ENCODE measurements at places on chromosomes 13 and 19. TPM values are rescaled to one million over a fixed set of nuclear protein-coding genes. Genes with fewer than 3 reads are reported as not detected.

GRCh38 chr13:41709511-41709910 lies 251.4 kb downstream of the VWA8 start:
- no peaks in the 10 kb centered on the region for H3K36me3 ChIP-seq
- DNase-seq, result no peak
- H3K4me1 ChIP-seq, result peaks cover 15% of the 10 kb centered on the region
- no peak overlapping the region for H3K27ac ChIP-seq
- H3K4me3 ChIP-seq, result no peak overlapping the region

DNA sequence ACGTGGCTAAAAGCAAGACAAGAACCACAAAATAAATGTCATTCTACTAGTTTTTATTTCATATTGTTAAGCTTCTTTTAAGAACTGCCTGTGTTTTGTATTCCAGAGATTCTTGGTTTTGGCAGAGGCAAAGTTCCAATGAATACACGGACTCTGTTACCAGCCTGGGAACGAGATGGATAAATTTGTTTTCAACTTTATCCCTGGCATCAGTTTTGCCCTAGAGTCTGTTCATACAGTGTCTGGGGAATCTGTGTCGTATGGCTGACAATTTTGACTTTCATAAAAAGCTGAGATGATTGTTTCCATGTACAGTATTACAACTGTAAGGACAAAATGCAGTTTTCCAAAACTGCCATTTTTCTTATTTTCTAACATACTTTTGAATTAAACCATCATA lies 327.6 kb downstream of the TBC1D4 start:
- no peaks in the 10 kb centered on the region for H3K36me3 ChIP-seq
- no peak overlapping the region for H3K27ac ChIP-seq
- H3K4me1 ChIP-seq, result no peaks in the 10 kb centered on the region
- no peaks in the 10 kb centered on the region for H3K27me3 ChIP-seq

GRCh38 chr19:20162821-20163220 lies 4.2 kb upstream of the ZNF486 start:
- no peak for DNase-seq
- H3K4me1 ChIP-seq, result peaks cover 2% of the 10 kb centered on the region
- no peaks in the 10 kb centered on the region for H3K36me3 ChIP-seq
- no peak overlapping the region for H3K4me3 ChIP-seq

DNA sequence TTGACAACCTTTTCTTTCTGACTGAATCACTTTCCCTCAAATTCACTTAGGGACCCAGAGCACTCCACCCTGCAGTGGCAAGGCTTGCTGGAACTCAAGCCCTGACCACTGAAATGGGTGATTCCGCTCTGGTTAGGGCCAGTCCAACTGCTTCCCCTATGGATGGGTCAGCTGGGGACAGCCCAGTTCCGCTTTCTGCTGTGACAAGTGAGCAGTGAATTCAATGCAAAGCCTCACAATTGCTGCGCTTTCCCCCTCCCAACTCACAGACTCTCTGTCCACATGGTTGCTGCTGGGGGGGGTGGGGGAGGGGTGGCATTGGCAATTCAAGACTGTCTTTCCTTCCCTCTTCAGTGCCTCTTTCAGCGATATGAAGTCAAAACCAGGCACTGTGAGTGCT lies 18.7 kb downstream of the CD70 start:
- H3K27me3 ChIP-seq, result no peaks in the 10 kb centered on the region
- peaks cover 1% of the 10 kb centered on the region for H3K4me1 ChIP-seq
- H3K4me3 ChIP-seq, result no peak overlapping the region
- H3K27ac ChIP-seq, result no peak overlapping the region
- DNase-seq, result peak; percentile 56
- H3K36me3 ChIP-seq, result no peaks in the 10 kb centered on the region

GRCh38 chr19:40803170-40803856 lies 4.3 kb downstream of the EGLN2 start:
- H3K4me1 ChIP-seq, result peaks cover 84% of the 10 kb centered on the region
- no peaks in the 10 kb centered on the region for H3K27me3 ChIP-seq
- peak overlapping the region; percentile 92 for H3K4me3 ChIP-seq
- DNase-seq, result no peak
- H3K27ac ChIP-seq, result peak overlapping the region; percentile 92
- peaks cover 77% of the 10 kb centered on the region for H3K36me3 ChIP-seq

- no peak overlapping the region for H3K4me3 ChIP-seq
- H3K36me3 ChIP-seq, result no peaks in the 10 kb centered on the region
- H3K27me3 ChIP-seq, result no peaks in the 10 kb centered on the region
- DNase-seq, result no peak
Observed at GRCh38 chr13:61084988-61085387, 330.7 kb downstream of the PCDH20 start.

DNA sequence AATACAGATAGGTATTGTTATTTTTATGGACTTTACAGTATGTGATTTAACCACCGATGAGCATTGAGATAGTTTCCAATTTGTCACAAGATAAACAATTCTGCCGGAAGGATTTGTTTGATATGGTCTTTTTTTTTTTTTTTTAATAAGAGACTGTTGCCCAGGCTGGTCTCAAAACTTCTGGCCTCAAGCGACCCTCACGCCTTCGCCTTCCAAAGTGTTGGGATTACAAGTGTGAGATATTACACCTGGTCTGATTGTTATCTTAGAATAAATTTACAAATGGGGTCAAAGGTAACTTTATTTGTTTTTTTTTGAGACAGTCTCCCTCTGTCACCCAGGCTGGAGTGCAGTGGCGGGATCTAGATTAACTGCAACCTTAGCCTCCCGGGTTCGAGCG lies 1.2 kb downstream of the GARRE1 start:
- H3K27ac ChIP-seq, result peak overlapping the region; percentile 82
- no peaks in the 10 kb centered on the region for H3K27me3 ChIP-seq
- peaks cover 14% of the 10 kb centered on the region for H3K4me1 ChIP-seq
- H3K36me3 ChIP-seq, result peaks cover 8% of the 10 kb centered on the region

DNA sequence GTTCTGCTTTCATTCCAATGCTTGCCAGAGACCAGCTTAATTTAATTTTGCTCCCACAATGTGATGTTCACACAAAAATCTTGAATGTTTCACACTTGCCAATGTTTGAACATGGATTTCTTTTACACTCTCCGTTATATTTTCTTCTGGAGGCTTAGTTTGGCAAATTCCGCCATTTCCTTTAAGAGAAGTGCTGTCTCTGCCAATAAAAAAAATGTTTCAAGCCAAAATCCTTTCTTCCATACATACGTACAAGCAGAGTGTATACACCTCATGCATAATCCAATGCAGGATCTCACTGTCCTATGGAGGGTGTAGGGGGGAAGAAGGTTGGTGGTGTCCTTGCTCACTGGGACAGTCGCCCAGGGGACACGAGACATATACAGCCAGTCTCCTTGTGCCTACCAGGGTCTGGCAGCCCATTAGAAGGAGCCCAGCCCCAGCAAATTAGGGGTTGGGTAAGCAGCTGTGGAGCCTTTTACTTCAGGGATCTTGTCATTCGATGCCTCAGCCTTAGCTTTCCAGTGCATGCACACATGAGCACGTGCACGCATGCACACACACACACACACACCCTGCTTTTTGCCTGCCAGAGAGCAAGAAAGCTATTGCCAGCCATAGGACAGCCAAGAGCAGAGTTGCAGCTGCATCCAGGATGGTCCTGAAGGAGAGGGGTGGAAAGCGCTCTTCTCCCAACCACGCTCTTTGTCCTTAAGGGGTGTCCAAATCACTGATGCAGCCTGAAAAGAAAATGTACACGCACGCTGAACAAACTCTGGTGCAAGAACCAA lies 208.3 kb downstream of the FOXO1 start:
- no peak overlapping the region for H3K4me3 ChIP-seq
- H3K36me3 ChIP-seq, result no peaks in the 10 kb centered on the region
- DNase-seq, result no peak
- H3K27me3 ChIP-seq, result no peaks in the 10 kb centered on the region

GRCh38 chr13:89315287-89315686 lies 1644.1 kb downstream of the SLITRK5 start:
- H3K4me1 ChIP-seq, result no peaks in the 10 kb centered on the region
- no peaks in the 10 kb centered on the region for H3K27me3 ChIP-seq

- no peak for DNase-seq
- H3K36me3 ChIP-seq, result no peaks in the 10 kb centered on the region
- H3K4me1 ChIP-seq, result peaks cover 10% of the 10 kb centered on the region
Observed at GRCh38 chr19:12868540-12869112, 12.6 kb downstream of the DNASE2 start.

GRCh38 chr19:11273296-11273695 lies 11.0 kb upstream of the DOCK6 start:
- no peak for DNase-seq
- peaks cover 10% of the 10 kb centered on the region for H3K4me1 ChIP-seq
- no peak overlapping the region for H3K4me3 ChIP-seq
- H3K36me3 ChIP-seq, result no peaks in the 10 kb centered on the region
- no peak overlapping the region for H3K27ac ChIP-seq

GRCh38 chr13:20387006-20387405 lies 138.7 kb downstream of the CRYL1 start:
- H3K4me3 ChIP-seq, result no peak overlapping the region
- no peaks in the 10 kb centered on the region for H3K4me1 ChIP-seq
- no peaks in the 10 kb centered on the region for H3K36me3 ChIP-seq
- no peak overlapping the region for H3K27ac ChIP-seq
- DNase-seq, result no peak

DNA sequence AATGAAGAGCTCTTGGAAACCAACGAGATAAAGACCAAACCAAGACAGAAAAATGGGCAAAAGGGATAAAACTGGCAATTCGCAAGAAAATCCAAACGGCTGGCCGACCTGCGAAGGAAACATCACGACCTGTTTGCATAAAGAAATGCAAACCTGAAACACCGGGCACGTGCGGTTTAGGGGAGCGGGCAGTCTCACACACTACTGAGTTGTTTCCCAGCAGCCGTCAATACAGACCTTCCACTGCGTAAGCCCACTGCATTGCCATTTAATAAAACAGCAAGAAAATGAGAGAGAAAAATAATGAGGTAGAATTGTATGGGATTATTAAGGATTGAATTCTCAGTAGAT lies 642 bp upstream of the PEG3 start:
- no peak overlapping the region for H3K4me3 ChIP-seq
- no peak for DNase-seq
- no peaks in the 10 kb centered on the region for H3K4me1 ChIP-seq
- H3K27me3 ChIP-seq, result peaks cover 14% of the 10 kb centered on the region

DNA sequence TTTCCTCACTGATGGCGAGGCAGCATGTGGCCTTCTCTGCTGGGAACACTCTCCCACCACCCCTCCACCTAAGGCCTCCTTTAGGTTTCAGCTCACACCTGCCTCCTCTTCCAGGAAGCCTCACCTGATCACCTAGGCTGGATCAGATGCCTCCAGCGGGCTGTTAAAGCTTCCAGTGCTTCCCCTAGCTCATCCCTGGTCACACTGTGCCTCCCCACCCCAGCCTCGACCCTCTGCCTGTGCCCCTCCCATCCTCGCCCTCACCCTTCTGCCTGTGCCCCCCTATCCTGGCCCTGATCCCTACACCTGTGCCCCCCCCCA lies 33.8 kb downstream of the MAP4K1 start:
- H3K36me3 ChIP-seq, result peaks cover 5% of the 10 kb centered on the region
- no peaks in the 10 kb centered on the region for H3K27me3 ChIP-seq
- H3K4me1 ChIP-seq, result peaks cover 2% of the 10 kb centered on the region
- no peak overlapping the region for H3K27ac ChIP-seq
- no peak for DNase-seq

DNA sequence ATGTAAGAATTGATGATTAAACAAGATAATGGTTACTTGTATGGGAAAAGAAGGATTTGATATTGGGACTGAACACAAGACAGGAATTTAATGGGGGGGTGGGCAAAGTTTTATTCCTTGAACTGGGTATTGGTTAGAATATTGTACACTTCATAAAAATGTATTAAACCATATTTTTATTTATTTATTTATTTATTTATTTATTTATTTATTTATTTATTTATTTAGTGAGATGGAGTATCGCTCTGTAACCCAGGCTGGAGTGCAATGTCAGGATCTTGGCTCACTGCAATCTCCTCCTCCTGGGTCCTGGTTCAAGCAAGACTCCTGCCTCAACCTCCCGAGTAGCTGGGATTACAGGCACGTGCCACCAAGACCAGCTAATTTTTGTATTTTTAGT lies 287.1 kb upstream of the SLITRK5 start:
- no peaks in the 10 kb centered on the region for H3K4me1 ChIP-seq
- H3K4me3 ChIP-seq, result no peak overlapping the region
- no peaks in the 10 kb centered on the region for H3K36me3 ChIP-seq
- no peak overlapping the region for H3K27ac ChIP-seq
- no peak for DNase-seq
- H3K27me3 ChIP-seq, result no peaks in the 10 kb centered on the region

- H3K27me3 ChIP-seq, result no peaks in the 10 kb centered on the region
- no peak overlapping the region for H3K4me3 ChIP-seq
- no peaks in the 10 kb centered on the region for H3K36me3 ChIP-seq
- H3K4me1 ChIP-seq, result no peaks in the 10 kb centered on the region
- DNase-seq, result no peak
Observed at GRCh38 chr19:11658970-11659369, 61.7 kb downstream of the ZNF627 start.

DNA sequence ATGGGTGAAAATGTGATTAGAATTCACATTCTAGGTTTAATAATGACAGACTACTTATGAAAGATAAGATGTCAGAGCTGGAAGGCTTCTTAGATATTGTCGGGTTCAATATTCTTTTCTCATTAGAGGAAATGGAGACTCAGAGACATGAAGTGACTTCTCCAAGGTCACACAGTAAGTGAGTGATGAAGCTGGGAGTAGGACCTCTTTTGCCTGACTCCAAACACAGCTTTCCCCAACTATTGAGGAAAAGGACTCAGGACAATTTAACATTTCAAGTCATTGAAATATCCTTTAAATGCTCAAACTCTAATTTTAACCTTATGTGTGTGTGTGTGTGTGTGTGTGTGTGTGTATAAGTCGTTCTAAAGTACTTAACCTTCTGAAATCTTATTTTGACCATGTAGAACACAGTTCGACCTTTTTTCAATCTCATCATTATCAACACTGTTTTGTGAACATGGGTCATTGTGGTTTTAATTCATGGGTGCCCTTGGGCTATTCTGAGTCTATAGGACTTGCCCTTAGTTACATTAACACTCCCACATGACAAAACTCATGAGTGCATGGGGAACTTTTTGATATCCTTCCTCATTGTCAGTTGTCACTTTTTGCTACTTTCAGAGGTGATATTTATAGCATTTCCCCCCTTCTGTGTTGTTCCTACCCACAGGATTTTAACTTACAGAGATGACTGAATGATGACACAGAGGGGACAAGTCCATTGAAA lies 53.0 kb downstream of the LRCH1 start:
- H3K4me1 ChIP-seq, result peaks cover 76% of the 10 kb centered on the region
- no peak overlapping the region for H3K4me3 ChIP-seq
- H3K27ac ChIP-seq, result peak overlapping the region; percentile 32

The RASIP1 gene
- total RNA-seq, result 33.4 TPM

The HCST gene
- total RNA-seq, result 43.3 TPM

The ZNF780A gene
- 23.5 TPM for total RNA-seq

The TNNT1 gene
- not detected for total RNA-seq

The VSTM1 gene
- 1.7 TPM for total RNA-seq

Data from lower lobe of right lung (tissue), 2 donors.